Activated CD4-positive, alpha-beta T cell treated with anti-CD3 and anti-CD28 coated beads for 1 hour (primary cell): ENCODE measurements at places on chromosomes 3 and 15.

GRCh38 chr3:51390246-51391074, 625 bp upstream of the RBM15B start:
- no peak for DNase-seq

DNA sequence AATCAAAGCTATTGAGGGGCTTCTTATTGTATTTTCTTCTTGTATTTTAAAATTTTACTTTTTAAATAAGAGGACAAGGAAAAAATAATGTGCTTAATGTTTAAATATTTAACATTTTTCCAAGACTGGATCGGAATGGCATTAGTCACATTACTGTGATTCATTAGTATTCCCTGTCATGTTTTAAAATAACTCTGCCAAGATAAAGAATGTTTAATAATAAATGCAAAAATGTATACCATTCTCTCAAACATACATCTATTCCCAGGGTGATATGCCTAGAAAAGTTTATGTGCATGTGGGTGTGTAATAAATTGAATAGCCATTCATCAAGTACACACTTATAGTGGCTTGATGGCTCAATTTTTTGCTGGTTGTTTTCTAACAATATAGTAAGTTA, 936.1 kb downstream of the PLOD2 start:
- DNase-seq, result no peak

DNA sequence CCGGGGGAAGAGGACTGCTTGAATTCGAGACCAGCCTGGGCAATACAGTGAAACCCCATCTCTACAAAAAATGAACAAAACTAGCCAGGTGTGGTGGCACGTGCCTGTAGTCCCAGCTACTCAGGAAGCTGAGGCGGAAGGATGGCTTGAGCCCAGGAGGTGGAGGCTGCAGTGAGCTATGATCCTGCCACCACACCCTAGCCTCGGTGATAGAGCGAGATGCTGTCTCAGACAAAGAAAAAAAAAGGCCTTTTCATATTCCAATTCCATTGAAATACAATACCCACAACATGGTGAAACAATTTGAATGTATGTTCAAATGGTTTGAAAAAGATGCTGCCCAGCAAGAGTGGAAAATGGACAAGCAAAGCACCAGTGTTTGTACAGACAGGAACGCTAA, 61.8 kb upstream of the ZNF148 start:
- no peak for DNase-seq

DNA sequence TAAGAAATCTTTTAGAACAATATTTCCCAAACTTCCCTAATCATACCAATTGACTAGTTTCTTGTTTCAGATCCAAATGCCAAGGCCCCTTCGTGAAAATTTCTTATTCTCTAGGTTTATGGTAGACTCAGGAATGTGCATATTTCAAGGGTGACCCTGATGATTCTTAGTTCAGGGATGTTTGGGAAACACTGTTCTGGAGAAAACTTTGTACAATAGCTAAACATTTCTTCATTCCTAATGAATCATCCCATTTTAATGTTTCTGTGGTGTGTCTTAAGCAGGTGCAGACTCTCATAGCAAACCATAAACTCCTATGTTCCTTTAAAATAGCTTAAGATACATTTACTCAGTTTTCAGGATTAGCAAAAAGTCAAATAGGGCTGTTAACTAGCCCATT, 314.5 kb downstream of the TIGIT start:
- DNase-seq, result no peak

DNA sequence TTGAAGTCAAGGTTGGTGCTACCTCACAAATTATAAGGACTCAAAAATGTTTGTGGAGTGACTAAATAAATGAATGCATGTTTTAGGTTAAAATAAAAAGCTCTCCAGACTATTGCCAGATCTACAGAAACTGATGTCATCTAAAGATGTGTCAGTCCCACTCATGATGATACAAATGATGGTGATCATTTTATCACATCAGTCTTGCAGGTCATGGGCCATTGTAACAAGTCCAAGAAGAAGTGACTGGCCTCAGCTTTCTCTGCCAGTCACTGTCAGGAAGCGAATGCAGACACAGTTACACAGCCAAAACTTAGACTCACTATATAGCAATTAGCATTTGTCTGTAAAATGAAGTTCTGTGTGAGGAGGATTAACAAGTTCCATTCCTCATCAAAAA, 18.5 kb downstream of the ATP8B4 start:
- no peak for DNase-seq

GRCh38 chr3:129320261-129320660, 41.6 kb downstream of the HMCES start:
- DNase-seq, result no peak

DNA sequence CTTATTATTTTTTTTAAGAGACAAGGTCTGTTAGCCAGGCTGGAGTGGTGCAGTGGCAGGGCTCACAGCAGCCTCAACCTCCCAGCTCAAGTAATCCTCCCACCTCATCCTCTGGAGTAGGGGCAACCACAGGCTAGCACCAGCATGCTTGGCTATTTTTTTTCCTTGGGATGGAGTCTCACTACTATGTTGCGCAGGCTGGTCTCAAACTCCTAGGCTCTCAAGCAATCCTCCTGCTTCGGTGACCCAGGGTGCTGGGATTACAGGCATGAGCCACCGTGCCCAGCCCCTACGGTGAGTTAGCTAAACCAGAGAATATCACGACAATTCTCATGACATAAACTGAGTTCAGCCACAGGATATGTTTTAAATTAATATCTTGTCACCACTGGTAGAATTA, 2.0 kb downstream of the DCUN1D1 start:
- no peak for DNase-seq

DNA sequence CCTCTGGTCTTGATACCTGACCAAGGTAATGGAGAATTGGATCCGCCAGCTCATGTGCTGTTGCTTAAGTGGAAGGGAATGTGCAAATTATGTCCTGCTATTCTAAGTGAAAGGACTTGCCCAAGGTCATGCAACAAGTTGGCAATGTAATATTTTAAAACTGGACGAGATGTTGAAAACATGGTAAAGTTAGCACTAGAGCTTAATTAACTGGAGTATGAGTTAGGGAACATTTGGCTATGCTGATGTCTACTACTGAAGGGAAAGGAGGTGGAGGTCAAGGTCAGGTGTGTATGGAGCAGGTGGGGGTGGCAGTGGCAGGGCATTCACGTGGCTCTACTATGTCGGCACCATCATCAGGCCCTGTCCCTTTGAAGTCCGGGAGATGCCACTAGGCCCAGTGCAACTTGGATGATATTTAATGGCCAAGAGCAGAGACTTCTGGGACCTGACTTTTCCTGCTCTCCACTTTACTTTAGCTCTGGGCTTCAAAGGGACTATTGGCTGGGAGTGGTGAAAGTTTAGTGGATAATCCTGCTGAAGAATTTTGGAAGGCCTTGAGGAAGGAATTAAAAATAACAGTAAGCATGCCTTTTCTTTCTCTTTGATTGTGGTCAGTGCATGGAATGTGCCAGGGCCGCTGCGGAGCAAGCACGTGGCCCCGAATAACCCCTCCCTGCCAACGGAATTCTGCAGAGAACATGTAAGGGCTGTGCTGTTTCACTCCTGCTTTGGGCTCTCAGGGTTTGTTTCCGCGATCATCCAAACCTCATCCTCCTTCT, 14.9 kb downstream of the SMAD3 start:
- no peak for DNase-seq
